ENCODE measurements at places on chromosomes 6 and 20.
A peak's percentile ranks its signal among the peaks of the same experiment; 100 is the strongest.

- DNase-seq, result no peak
Measured at GRCh38 chr6:128336436-128337095, 183.8 kb downstream of the PTPRK start.

- DNase-seq, result no peak
Measured at GRCh38 chr6:2119275-2119674, 126.1 kb downstream of the GMDS start.

GRCh38 chr20:2217857-2218539, 77.8 kb upstream of the TGM3 start:
- no peak for DNase-seq

DNA sequence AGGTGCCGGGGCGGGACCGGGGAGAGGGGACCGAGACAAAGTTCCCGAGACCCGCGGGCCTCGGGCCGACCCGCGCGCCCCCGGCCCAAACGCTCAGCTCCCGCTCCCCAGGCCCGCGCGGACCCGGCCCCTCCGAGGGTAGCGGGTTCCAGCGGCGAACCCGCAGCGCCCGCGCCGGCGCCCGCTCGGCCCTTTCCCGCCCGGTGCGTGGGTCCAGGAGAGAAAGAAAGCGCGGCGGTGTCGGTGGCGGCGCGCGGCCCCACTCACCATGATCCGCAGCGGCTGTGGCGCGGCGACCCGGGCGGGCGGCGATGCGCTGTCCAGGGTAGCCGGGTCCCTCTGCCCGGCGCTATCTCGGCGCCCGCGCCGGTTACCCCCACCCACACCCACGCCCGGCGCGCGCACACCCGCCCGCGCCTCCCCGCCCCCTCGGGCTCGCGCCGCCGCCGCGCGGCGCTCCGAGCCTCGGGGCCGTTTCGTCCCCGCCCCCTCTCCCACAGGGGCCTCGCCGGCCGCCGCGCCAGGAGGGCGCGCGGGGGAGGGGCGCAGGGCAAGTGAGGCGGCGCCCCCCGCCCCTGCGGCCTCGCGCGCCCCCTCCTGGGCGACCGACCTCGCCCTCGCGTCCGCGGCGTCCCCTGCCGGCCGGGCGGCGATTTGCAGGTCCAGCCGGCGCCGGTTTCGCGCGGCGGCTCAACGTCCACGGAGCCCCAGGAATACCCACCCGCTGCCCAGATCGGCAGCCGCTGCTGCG, at the start of gene ELOVL2:
Gene ELOVL2 (minus strand): TSS at position 345 of the 751 bp plus-strand sequence. CDS start 75 bp downstream, at position 270.
- peak; percentile 26 for DNase-seq

DNA sequence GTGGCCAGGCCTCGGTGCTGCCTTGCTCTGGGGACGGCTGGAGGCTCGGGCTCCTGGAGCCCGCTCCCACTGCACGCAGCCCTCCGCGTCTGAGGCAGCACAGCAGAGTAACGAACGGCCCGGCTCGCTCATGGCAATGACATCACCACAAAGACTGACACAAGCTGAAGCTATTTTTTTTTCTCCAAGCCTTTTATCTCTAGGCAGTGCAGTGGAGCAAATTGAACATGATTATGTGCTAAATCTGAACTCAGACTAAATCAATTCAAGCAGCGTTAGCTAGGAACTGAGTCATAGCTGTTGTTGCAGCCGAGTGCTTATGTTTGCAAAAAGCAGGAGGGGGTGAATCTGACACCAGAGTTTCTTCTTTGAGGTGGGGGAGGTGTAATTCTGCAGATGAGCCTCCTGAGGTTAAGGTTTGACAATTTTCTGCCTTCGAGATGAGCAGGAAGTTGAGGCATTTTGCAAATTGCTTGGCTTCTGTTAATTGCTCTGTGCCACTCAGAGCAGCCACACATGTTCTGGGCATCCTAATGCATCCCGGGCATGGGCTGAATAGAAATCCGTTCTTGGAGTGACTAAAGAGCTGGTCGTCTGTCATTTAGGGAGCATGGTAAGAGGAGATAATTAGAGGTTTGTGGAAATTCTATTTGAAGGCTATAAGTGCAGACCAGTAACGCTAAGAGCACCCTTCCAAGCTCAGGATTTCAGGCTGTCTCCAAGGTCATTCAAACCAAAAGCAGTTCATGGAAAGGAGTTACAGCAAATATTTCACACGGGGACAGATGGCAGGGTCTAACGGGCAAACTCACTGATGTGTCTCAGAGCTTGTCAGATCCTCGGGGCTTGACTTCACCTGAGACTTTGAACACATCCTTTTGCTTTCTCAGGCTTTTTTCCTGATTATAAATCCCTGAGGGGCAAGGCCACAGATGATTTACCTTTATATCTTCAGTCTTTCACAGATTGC, 155.1 kb upstream of the ENPP5 start:
- peak; percentile 79 for DNase-seq

DNA sequence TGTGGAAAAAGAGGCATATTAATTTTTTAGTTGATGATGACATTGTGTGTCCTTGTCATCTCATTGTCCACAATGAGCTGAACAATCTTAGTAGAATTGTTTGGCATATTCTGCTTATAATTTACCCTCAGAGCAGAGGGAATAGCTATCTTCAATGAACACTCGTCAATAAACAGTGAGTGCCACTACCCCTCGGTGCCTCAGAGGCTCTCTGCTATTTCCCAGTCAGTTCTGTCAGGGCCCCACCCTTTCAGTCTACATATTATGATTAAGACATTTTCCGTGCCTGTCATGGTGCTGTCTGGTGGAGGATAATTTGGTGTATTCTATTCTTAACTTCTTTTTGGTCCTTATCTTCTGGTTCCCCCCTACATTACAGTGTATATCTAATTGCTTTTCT, 31.2 kb downstream of the NUS1 start:
- DNase-seq, result no peak

- DNase-seq, result no peak
Measured at GRCh38 chr20:39133201-39133600, 171.1 kb downstream of the DHX35 start.

GRCh38 chr20:40683221-40683893, 5.7 kb downstream of the MAFB start:
- peak; percentile 39 for DNase-seq

GRCh38 chr20:18058661-18059467, 1.1 kb upstream of the OVOL2 start:
- DNase-seq, result no peak

GRCh38 chr20:53916173-53916512, 154.3 kb downstream of the BCAS1 start:
- DNase-seq, result no peak

GRCh38 chr6:37047346-37047688, 41.9 kb downstream of the FGD2 start:
- no peak for DNase-seq

DNA sequence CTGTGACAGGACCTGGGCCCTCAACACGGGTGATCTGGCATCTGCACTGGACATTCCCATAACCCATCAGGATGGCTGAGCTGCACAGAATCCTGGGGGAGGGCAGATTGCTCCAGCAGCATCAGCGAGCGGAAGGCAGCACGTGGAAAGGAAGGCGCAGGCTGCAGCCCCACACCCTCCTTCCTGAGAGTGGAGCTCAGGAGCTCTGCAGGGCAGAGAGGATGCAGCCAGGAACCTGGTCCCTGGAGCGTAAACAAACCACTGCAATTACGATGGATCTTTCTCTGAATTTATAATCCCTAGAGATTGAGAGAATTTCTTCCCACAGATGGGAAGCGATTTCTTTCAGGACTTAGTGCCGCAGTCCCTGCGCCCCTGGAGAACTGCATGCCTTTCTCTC, 39.7 kb upstream of the EMILIN3 start:
- no peak for DNase-seq

DNA sequence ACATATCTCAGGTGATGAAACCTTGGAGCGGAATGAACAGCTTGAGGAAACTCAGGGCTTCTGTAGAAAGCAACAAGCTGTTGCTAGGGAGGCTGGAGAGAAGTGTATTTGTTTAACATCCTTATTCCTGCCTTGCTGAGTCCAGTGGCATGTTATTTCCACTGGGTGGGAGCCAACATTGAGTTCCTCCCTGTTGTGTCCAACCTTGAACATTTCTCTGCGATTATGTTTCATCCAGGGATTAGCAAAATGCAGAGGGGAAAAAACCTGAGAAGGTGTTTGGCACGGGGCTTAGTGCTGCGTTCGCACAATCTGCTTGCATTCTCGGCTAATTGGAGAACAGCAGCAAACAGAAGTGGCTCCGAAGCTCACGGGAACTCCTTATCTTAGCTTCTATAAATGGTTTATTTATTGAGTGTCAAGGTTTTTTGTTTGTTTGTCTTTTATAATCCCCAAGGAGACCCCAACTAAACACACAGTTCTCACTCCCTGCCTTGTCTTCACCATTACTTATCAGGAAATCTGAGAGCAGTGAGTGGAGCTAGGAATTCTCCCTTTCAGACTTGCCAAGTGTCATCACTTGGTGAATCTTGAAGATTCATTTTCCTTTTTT, 412.8 kb downstream of the CDC5L start:
- peak; percentile 92 for DNase-seq

- no peak for DNase-seq
Measured at GRCh38 chr6:65081756-65082155, 625.3 kb downstream of the EYS start.

DNA sequence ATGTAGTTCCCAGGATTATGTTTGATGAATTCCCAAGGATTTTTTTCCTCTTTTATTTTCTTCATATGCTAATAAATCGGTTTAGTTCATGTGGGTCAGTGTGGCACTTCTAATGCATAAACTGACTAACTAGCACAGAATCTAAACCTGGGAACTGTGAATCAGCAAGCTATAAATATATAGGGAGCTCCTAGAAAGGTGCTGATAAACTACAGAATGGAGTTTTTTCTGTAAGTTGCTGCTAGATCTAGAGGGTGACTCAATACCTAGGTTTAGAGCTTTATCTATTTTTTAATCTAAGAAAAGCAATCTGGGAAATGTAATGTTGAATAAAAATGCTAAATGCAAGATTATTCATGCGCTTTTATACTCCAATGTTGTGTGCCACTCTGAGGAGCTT, 118.8 kb upstream of the PTCHD4 start:
- no peak for DNase-seq

GRCh38 chr6:34736823-34737222, 20.5 kb upstream of the SNRPC start:
- DNase-seq, result no peak

DNA sequence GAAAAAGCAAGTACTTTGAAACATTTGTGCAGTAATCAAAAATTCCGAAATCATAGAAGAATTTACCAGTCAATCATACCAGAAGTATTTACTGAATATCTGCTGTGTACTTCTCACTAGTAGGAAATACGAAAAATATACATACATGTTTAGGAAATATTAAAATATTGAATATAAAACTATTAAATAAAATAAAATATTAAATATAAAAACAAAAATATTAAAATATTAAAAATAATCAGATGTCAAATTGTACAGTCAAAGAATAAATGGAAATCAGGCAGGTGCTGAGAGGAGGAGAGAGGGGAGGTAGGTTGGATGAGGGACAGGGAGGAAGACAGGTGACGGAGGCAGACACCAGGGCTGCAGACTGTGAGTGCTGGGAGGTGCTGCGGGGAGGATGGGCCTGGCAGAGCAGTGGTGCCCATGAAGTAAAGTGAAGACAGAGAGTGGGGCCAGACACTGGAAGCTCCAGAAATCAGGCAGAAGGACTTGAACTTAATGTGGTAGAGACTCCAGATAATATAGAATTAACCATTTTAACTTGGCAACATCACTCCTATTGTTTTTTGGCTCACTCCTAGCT, 55.9 kb downstream of the PRKN start:
- DNase-seq, result no peak

DNA sequence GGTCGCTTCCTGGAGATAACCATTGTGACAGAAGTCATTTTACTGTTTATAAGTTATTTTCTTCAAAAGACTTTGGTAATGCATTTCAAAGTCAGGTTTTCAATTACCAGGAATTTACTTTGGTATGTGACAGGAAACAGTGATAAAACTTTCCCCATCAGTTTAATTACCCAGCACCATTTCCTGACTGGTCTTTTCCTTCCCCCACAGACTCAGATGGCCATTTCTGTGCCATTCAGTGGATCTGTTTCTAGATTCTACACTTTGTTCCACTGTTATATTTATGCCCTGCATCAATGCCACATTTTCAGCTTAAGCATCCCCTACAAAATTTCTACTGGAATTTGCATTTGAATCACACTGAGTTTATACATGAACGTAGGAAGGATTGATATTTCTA, 16.3 kb downstream of the RRBP1 start:
- DNase-seq, result no peak

DNA sequence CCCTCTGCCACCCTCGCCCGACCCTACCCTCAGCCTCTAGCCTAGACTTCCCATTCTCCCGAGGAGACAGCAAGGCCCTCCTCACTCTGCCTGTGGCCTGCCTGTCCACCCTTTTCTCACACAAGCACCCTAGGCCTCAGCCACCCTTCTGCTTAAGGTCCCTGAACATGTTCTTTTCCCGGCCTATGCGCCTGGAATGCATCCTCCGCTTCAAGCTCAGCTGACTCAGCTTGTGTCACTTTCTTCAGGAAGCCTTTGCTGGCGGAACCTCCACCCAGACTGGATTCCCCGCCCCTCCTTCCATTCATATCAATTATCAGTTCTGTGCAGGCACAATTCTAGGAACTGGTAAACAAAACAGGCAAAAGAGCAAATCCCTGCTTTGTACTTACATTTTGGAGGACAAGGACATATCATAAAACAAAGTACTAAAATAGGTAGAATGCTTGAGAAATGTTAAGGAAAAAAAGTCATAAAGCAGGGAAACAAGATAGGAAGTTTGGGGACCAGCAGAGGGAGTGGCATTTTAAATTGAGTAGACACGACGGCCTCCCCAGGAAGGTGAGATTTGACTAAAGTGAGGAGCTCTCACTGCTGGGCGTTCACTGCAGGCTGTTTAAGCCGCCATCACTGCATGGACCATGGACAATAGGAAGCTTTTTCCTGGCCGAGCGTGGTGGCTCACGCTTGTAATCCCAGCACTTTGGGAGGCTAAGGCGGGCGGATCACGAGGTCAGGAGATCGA, 17.9 kb upstream of the SNHG17 start:
- peak; percentile 75 for DNase-seq

GRCh38 chr20:31684153-31685015, 38.3 kb downstream of the BCL2L1 start:
- DNase-seq, result no peak

DNA sequence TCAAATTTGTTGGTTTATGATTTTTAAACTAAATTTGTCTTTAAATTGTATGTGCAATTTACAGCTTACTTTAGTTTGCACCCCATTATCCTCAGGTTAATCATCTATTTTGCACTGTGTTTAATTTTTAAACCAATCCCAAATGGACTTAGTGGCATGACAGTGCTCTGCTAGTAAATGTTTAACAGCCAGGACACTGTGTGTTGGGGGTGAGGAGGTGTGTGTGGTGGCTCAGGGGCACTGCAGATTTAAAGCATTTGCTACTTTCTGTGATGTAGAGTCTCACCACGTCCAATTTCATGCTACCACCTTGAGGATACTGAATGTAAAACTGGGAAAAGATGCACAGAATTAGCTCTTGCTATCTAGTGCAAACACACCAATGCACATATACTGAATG, 225.7 kb downstream of the HAO1 start:
- DNase-seq, result no peak

Measured in choroid plexus epithelial cell (primary cell).